ENCODE measurements at places on chromosomes 11 and 22.

DNA sequence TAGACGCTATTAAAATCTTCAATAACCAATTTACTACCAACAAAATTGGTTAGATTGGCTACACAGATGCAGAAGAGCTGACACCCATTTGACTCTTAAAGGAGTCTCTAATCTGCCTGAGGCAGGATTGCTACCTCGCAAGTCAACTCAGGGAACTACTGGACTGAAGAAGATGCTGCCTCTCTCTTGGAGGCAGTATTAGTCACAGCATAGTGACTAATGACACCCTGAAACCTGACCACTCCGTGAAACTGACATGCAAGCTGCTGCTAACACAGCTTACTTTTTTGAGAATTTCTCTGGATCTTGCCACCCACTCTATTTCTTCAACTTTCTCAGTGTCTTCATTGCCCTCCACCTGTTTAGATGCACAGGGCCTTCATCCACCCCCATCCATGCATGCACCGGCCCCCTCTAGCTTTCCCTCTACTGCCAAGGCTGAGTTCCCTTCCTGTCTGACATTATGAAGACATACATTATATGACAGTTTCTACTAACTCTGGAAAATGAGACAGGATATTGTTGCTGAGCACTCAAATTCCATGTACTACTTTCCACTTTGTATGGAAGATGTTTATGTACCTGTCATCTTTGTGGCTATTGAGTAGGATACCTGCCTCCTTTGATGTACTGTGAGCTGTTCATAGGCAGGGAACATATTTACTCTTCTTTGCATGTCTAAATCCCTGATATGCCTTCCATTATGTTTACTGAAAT, 183.2 kb downstream of the MSANTD4 start:
- no peak for DNase-seq

DNA sequence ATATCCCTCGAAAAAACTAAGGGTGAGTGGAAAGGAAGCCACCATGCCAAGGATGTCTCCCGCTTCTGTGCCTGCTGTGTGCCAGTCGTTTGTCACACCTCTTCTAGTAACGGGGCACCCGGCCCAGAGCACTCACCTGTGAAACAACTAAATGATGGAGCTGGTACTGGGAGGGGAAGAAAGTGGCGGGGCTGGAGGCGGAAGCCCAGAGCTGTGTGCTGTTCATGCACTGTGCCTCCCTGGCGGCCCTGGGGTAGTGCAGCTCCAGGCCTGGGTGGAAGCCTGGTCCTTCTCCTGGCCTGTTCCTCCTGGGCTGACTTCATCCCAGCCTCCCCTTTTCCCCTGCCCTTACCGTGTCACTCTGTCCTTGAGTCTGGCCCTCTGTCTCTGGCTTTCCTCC, 130.2 kb downstream of the CEP164 start:
- DNase-seq: peak; percentile 58

DNA sequence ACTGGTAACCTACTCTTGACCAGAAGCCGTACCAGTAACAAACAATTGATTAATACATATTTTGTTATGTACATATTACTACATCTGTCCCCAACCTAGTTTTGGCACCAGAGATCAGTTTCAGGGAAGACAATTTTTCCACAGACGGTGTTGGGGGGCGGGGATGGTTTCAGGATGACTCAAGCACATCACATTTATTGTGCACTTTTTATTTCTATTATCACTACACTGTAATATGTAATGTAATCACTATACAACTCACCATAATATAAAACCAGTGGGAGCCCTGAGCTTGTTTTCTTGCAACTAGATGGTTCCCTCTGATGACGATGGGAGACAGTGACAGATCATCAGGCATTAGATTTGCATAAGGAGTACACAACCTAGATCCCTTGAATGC, 15.5 kb downstream of the DGCR8 start:
- DNase-seq: no peak

GRCh38 chr22:43227239-43227630, 40.3 kb upstream of the TTLL12 start:
- DNase-seq: no peak

GRCh38 chr11:117411736-117412135, 84.1 kb downstream of the CEP164 start:
- peak; percentile 46 for DNase-seq

GRCh38 chr11:16126362-16126761, 230.0 kb downstream of the SOX6 start:
- no peak for DNase-seq

GRCh38 chr11:67645521-67646461, 4.7 kb downstream of the ACY3 start:
- DNase-seq: no peak

- no peak for DNase-seq
Observed at GRCh38 chr11:121385688-121386087, 66.4 kb upstream of the SORL1 start.

DNA sequence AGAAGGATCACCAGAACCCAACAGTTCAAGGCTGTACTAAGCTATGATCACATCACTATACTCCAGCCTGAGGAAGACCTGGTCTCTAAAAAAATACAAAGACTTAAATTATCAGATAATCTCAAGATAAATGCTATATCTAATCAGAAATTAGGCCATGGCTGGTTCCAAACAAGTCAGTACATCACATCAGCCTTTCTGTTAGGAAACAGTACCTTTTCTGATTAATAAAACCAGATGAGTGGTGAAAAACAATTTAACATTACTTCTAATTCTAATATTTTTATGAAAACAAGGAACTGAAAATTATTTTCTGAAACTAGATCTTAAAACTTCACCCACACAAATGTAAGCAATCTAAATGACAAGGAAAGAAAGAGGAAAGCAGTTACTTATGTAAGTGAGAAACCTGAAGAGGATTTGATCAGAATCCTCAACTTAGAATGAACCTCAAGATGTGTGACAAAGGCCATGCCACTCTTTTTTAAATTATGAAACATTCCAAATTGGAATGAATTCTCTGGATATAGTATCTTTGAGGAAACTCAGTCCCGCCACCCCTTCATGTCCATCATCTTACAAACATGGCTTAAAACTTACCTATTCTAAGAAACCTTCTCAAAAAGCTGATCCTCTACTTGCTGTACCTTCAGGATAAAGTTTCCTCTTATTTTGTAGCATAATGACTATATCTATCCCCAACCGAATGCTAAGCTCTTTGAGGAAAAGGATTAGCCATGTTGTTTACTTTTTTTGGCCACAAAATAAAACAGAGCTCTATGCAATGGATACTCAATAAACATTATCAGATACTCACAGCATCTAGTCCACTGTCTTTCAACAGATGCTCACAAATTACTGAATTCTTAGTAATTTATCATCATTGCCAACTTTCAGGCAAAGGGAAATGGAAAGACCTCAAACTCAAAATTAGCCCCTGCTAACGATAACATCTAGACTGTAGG, 132.0 kb downstream of the MRTFA start:
- no peak for DNase-seq

GRCh38 chr11:79330651-79331050, 110.2 kb downstream of the TENM4 start:
- DNase-seq: no peak

- DNase-seq: no peak
Observed at GRCh38 chr11:96905143-96905542, 515.3 kb downstream of the JRKL start.

DNA sequence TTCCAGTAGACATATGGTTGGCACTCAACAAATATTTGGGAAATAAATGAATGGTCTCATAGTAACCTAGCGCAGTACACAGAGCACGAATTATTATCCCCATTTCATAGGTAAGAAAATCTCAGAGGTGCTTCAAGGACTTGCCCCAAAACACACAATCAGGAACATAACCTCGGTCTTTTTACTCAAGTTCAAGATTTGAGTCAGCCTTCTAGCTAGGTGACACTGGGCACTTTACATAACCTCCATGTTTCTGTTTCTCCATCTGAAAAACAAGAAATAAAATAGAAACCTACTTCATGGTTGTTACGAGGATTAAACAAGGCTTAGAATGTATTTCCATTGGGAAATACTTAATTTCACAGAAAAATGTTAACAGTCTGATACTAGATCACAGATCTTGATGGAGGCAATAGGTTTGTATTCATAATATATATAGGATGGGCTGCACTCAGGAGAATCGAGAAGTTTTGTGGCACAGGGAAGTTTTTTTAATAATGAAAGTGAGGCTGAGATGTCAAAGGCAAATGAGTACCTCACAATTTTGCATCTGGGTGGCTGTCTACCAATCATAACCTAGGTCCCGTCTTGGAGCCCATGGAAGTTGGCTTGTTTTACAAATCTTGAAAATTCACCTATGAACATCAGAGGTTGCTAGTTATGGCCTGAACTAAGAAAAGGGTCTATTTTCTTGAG, 147.4 kb upstream of the ZC3H12C start:
- DNase-seq: no peak

- peak; percentile 61 for DNase-seq
Observed at GRCh38 chr22:24187731-24188644, 6.7 kb downstream of the SUSD2 start.

DNA sequence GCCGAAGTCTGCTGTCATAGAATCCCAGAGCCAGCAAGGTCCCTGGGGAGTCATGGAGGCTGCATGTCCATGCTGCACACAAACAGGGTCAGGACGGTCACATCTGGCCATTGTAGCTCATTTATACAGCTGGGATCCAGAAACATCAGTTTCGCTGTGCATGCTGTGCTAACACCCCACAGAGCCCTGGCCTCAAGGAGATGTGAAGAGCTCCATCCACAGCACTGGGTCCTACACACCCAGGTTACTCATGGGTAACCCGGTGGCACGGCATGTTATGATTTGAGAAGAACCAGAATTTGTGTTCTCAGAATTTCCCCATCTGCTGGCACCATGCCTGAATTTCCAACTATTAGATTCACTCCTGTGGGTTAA, 146.3 kb upstream of the ARHGAP20 start:
- no peak for DNase-seq

DNA sequence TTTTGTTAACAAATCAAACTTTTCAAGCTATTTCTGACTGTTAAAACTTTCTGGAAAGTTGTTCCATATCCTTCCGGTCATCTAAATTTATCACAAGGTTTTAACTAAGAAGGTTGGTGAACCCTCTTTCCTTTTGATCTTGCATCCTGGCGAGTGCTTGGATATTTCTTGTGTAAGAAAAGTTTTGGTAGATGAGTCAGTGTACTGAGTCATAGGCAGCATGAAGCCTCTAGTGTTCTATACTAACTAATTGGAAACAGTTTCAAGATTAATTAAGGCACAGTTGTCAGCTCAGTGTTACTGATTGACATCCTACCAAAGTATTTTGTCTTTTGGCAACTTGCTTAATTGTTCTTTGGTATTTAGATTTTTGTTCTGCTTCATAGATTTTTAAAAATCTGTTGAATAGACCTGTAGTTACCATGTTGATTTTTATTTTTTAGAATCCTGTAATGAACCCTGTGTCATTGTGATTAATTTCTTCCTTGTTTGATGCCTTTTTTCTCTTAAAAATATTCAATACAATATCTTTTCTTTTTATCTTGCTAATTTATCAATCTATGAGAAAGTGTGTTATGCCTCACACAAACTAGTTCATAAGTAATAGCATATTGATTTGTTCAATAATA, 38.0 kb downstream of the METTL15 start:
- no peak for DNase-seq

DNA sequence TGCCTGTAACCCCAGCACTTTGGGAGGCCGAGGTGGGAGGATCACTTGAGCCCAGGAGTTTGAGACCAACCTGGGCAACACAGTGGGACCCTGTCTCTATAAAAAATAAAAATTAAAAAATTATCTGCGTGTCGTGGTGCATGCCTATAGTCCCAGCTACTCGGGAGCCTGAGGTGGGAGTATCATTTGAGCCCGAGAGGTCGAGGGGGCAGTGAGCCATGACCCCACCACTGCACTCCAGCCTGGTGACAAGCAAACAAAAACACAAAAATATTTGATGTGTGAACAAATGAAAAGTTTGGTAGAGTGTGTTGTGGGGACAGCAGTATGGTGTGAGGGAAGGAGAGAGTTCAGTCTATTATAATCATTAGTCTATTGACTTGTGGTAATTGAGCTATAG, 90.8 kb upstream of the PARVA start:
- no peak for DNase-seq

DNA sequence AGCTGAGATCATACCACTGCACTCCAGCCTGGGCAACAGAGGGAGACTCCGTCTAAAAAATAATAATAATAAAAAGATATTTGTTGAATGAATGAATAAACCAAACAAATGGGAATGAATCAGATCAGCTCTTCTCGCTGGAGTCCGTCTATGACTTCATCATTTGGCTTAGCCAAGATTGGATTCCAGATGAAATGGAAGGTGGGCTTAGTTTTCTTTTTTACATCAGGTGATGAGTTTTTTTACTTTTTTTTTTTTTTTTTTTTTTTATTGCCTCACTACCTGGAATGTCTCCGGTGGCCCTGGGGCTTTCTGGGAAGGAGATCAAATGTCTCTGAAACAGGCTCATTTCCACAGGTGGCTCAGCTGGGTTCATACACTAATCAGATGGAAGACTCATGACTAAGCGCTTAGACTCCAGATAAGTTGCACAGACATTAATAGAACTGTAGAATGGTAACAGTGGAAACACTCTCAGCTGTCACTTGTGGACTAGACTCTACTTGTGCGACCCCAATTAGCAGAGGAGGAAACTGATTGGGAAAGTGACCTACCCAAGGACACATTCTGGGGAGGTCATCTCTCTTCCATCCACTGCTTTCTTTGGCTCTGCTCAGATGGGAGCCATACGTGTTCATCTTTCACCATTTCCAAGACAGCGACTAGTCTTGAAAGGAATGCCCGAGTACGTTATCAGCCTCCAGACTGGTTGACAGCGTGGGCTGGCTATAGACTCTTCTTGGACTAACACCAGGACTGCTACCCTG, 20.5 kb upstream of the RBFOX2 start:
- DNase-seq: no peak

DNA sequence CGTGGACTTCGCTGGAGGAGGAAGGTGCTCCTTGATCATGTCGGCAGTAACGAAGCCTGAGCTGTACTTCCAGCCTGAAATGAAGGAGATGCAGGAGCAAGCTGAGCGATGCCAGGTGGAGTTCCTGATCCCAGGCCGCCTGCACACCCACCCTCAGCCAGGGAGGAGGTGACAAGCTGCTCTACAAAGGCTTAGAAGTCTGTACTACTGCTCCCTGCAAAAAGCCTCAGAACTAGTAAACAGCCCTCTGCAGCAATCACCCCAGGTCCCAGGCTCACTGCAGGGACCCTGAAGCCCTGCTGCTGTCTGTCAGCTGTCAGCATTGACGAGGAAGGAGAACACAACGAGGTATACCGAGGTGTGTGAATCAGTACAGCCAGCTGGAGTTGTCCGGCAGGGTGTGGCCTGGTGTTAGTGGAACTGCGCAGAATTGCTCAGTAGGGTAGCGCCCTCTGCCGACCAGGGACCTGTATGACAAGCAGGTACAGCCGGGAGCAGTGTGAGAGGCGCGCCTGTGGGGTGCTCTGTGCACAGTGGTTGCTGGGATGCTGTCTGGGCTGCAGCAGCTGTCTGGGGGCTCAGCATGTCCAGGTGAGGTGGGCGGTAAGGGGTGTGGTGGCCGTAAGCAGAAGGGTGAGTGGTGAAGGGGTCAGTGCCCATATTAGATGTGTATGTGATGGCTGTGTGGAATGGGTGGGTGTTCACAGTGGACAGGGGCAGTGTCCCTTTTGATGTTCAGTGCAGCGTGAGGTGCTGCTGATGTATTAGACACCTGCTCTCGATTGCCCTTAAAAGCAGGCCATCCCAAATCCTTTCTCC, 7.6 kb downstream of the CYB5R2 start:
- peak; percentile 91 for DNase-seq

All from upper lobe of right lung (tissue), 1 donor.